ENCODE measurements at places on chromosomes 7 and 10.
A peak's percentile ranks its signal among the peaks of the same experiment; 100 is the strongest.

DNA sequence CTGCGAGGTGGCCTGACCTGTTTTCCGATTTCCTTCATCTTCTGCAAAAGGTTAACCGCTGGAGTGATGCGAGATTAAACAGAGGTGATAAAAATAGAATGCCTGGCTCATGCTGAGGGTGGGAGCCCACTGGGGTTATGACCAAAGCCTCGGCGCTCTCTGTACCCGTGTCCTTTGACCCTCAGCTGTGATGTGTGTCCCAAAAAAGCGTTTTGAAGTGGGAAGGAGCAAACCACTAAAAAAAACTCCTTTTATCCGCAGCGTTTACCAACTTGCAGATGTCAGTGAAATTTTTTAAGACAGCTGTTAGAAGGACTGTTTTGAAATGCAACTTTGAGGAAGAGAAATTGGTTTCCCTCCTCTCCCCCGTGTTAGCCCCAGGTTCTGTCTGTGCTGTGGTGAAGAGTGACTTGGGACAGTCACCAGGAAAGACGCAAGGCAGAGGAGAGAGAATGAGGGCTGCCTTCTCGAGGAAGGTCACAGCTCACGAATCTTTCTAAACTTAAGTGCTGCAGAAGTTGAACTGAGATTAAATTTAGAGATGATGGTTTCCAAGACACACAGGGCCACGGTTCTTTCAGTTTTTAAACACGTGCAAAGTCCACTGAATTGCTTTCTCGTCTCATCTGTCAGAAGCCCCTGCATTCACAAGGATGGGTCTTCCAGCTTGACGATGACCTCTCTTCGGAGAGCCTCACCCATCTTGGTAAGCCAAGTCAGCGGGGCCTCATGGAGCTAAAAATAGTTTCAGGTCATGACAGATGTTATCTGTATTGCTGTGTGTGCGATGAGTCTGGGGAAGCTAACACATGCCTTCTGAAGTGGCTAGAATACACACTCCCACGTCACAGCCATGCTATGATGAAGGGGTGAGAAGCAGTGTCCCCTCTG, 27.6 kb downstream of the AMZ1 start:
- DNase-seq = no peak

GRCh38 chr10:96591946-96592345, 5.1 kb upstream of the TM9SF3 start:
- no peak for DNase-seq

GRCh38 chr10:93379731-93380575, 102.2 kb downstream of the MYOF start:
- peak; percentile 53 for DNase-seq

DNA sequence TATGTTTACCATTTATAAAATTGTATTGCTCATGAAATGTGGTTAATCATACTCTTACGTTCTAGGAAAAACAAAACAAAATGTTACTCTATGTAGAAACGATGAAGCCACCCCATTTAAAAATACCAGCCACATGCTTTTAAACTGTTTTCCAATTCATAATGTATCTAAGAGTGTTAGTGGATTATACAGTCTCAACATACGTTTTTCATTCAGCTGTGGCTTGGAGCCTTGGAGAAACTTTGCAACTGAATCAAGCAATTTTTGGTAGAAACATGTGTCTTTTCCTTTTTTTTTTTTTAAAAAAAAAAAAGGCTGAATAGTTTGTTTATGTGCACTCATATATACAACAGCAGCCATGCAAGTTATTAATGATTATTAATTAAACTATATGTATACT, 378.0 kb upstream of the SEMA3D start:
- no peak for DNase-seq

GRCh38 chr10:132616996-132617736, 79.6 kb downstream of the INPP5A start:
- DNase-seq = no peak

- no peak for DNase-seq
These were observed 1165.4 kb downstream of the XPNPEP1 start for GRCh38 chr10:108757946-108758345.

DNA sequence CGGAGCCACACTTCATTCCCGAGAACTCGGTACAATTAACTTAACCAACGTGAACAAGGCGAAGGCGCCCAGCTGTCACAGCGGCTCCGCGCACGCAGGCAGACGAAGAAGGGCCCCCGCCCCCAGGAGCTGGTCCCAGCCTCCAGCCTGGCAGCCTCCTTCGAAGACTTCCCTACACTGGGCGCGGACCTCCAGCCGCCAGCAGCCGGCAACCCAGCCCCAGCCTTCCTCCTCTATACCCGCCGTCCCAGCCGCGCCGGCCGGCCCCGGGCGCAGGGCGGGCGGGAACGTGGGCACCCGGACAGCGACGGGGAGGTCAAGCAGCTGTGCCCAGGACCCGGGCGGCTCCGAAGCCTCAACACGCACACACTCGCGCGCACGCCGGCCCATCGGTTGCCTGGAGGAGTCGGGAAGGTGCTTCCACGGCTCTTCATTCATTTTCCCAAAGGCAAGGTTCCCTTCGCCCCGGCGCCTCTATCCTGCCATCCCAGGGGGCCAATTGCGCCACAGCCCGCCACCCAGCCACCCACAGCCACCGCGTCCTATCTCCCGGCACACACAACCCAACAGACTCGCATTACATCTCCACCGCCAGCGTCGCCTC, 1.6 kb downstream of the CHST15 start:
- DNase-seq = no peak

DNA sequence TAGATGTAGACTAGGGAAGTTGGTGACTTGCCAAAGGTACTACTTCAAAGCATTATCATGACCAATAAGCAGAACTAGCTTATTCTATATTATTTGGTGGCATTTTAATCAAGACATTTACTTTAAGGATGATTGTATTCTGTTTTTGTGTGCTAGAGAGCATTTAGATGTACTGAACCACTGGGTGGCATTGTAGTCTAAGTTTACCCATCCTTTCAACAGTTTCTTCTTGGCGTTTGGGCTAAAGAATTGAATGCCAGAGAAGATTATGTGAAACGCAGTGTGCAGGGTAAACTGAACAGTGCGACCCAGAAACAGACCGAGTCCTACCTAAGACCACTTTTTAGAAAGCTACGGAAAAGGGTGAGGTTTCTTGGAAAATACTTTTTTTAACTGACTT, 26.8 kb downstream of the PRPF18 start:
- peak; percentile 17 for DNase-seq

- no peak for DNase-seq
These were observed 7.2 kb downstream of the TECPR1 start for GRCh38 chr7:98244871-98245270.

- DNase-seq = no peak
These were observed 35.9 kb upstream of the DMTF1 start for GRCh38 chr7:87116315-87116714.

GRCh38 chr10:31645786-31646185, 282.8 kb downstream of the ARHGAP12 start:
- no peak for DNase-seq

- DNase-seq = no peak
These were observed 480.9 kb downstream of the ETV1 start for GRCh38 chr7:13508586-13508985.

- DNase-seq = no peak
These were observed 51.3 kb downstream of the HIPK2 start for GRCh38 chr7:139726485-139726869.

- no peak for DNase-seq
These were observed 11.3 kb downstream of the MKI67 start for GRCh38 chr10:128114901-128115300.

- no peak for DNase-seq
These were observed 72.8 kb downstream of the BICC1 start for GRCh38 chr10:58585435-58585834.

GRCh38 chr7:18770154-18770811, 274.7 kb downstream of the HDAC9 start:
- no peak for DNase-seq

GRCh38 chr7:106501605-106502580, 159.1 kb downstream of the CCDC71L start:
- no peak for DNase-seq

DNA sequence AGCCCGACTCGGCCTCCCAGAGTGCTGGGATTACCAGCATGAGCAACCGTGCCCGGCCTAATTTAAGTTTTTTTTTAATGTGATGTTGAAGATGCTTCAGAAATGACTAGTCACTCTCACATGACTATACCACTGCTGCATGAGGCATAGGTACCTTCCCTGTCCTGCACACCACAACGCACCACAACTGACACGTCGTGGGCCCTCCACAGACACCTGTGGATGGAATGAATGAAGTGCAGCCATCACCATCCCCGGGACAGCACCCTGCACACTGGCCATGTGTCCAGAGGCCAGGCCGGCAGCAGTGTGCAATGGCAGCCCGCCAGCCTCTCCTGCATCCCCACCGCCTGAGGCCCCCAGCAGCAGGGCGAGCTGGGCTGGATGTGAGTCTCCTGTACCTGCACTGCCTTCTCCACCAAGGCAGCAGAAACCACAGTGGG, 55.1 kb downstream of the VOPP1 start:
- no peak for DNase-seq

DNA sequence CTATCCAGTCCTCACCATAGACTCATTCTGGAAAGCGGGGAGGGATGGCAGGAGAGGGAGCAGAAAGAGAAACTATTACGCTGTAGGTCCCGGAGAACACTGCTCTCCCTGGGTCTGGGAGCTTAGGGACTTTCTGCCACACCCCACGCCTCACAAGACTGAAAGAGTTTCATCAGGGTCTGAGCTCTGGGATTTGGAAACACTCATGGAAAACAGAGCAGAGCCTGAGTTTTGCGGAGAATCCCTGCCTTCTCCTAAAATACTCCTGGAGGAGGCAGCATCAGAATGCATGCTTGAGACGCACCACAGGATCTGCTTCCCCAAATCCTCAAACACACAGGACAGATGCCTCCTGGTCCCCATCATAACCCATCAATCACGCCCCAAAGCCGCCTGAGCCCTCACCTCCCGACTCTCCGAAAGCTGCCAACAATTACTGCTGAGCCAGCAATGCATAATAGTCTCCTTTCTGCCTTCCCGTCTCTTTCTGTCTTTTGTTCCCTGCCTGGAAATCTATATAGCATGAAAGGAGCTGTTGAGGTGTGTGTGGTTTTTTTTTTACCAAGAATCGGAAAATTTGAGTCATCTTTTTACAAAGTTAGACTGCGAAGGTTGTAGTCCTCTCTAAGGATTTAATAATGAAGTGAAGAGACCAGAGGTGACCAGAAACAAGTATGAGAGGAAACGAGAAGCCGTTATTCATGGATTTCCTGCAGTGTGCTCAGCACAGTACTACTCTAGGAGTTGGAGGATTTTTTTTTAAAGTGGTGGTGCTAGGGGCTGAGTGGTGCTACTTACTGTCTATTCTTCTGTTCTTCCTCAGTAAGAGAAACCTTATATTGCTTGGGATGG, 37.7 kb downstream of the ASB13 start:
- DNase-seq = no peak

Measured in ACHN (cell line).